HCT116 (cell line): ENCODE measurements at places on chromosomes 7 and 10. TPM values are rescaled to one million over a fixed set of nuclear protein-coding genes. Genes with fewer than 3 reads are reported as not detected.

TEX47 gene
- total RNA-seq: not detected

C7orf33 gene
- total RNA-seq: not detected

PRR15 gene
- total RNA-seq: 2.9 TPM

GRCh38 chr7:19305698-19306097 is 160.5 kb upstream of the FERD3L start:
- no peak for DNase-seq

DNA sequence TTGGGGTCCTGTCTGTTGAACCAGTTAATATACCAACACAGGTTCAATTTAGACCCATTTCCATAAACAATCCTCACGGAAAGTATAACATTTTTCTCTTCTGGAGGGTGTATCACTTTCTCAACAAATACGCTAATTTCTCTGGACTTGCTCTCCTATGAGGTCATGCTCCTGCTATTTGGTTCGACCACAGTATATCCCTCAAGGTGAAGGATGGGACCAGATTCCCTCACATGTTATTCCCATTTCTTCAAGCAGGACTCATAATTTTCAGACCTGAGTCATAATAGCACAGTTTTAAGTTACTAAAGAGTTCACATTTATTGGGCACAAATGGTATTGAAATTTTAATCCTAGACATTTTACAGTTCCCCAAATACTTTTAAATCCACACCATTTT is 57.2 kb downstream of the ADAM12 start:
- DNase-seq: no peak

- no peak for DNase-seq
Observed at GRCh38 chr10:48478469-48478868, 126.4 kb downstream of the ARHGAP22 start.

DNA sequence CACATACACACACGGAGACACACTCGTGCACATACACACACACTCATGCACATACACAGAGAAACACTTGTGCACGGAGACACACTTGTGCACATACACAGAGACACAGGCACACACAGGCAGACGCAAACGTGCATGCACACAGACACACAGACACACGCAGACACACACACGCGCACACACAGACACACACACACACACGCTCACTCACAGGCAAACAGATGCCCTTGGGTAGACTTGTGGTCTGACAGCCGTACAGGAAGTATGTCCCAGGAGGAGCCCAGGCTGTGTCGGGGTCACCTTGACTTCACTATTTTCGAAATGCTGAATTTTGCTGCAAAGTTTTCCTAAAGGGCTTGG is 538.0 kb downstream of the DNAJB6 start:
- DNase-seq: no peak

GRCh38 chr7:35261041-35261440 is 7.1 kb upstream of the TBX20 start:
- no peak for DNase-seq

DNA sequence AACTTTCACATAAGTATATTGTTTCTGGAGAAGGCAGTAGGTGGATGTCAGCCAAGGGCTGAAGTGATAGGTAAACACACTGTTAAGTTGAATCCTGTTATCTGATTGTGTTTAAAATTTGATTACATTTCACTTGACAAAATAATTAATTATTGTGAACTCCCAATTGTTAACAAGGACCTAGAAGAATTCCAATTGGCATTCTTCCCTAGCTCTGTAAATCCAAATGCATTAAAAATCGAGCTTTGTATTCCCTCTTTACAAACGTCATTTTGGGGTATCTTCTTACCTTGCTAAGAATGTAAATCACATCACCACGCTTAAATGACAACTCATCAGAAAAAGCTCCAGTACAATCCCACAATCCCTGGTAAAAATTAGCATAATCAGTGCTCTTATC is 179.9 kb downstream of the SKAP2 start:
- DNase-seq: no peak

DNA sequence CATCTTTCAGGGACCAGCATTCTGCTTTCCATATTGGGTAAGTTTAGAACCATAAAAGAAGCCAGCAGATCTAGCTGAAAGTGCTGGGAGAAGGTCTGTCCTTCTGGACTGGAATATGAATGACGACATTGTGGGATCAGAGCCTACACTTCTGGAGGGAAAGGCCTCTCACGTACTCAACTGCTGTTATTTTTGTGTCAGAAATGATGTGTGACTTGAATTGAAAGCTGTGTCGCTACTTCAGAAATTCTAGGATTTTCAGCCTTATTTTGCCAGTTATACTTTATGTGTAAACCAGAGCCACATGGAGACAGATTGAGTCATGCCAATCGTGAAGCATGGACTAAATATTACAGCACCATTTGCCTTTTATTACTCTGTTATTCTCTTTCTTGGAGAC is 231.0 kb downstream of the KIAA1217 start:
- no peak for DNase-seq
